Cortex of kidney (tissue), 1 donor: ENCODE measurements at places on chromosomes 2 and 18.

DNA sequence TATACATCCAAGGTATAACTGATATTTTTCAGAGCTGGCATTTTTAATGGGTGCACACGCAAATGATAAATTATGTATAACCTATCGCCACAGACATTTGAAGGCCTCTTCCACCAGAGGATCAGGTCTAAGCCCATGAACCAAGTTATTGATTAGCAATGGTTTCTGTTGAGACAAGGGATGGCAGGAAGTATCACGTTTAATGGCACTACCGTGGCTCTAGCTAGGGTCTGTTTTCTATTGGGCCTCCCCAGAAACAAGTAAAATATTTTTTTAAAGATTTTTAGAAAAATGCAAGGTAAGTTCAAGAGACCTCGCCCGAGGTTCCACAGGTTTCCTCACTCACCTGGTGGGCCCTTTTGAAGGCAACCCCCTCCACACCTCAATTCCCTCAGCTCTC is 667 bp downstream of the GFPT1 start:
- DNase-seq = no peak

DNA sequence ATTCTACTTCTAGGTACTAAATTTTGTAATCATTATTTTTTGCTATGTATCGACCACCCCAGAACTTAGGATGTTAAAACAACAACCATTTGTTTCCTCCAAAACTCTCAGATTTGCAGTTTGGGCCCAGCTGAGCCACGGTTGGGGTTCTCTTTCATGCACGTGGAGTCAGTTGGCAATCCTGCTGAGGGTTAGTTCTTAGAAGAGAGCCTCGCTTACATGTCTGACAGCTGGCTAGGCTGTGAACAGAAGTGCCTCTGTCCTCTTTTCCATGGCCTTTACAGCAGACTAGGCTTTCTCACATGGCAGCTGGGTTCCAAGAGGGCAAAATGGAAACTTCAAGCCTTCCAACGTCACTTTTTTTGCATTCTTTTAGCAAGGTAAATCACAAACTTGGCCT is 9.3 kb upstream of the RGPD4 start:
- no peak for DNase-seq

- DNase-seq = no peak
These were observed 316.9 kb upstream of the EPAS1 start for GRCh38 chr2:45980161-45980865.

GRCh38 chr2:241094172-241094571 is 7.9 kb downstream of the MTERF4 start:
- DNase-seq = no peak

DNA sequence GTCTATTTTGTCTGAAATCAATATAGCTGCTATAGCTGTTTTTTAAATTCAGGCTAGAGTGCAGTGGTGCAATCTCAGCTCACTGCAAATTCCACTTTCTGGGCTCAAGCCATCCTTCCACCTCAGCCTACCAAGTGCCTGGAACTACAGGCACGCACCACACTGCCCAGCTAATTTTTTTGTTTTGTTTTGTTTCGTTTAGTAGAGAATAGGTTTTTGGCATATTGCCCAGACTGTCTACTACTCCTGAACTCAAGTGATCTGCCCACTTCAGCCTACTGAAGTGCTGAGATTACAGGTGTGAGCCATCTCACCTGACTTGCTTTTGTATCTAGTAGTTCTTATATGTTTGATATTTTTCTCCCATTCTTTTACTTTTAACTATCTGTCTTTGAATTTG is 259.7 kb downstream of the CDH19 start:
- DNase-seq = no peak

GRCh38 chr18:1150344-1150743 is 245.7 kb downstream of the ADCYAP1 start:
- DNase-seq = no peak

GRCh38 chr18:68991286-68991685 is 193.4 kb downstream of the CCDC102B start:
- no peak for DNase-seq
